Activated T-helper 1 cell treated with anti-CD3 and anti-CD28 coated beads, Interleukin-2, amount 50 U/mL, for 16 hours (primary cell): ENCODE measurements at places on chromosomes 6 and 20.

DNA sequence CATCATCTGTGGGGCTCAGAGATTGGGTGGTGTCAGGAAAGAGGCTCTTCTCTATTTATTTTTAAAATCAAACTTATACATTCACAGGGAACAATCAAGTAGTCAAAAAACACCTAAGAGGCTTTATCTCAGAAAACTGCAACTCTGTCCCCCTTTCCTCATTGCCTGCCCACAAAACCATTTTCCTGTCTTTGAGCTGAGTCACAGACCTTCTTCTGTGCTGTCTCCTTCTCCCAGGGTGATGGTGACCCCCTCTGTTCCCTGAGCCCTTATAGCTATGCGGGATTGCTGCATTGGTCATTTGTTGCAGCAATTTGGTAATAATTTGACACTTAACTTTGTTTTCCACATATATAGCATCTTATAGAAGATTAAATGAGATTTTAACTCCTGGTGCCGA, 195.2 kb upstream of the PROKR2 start:
- no peak for DNase-seq

DNA sequence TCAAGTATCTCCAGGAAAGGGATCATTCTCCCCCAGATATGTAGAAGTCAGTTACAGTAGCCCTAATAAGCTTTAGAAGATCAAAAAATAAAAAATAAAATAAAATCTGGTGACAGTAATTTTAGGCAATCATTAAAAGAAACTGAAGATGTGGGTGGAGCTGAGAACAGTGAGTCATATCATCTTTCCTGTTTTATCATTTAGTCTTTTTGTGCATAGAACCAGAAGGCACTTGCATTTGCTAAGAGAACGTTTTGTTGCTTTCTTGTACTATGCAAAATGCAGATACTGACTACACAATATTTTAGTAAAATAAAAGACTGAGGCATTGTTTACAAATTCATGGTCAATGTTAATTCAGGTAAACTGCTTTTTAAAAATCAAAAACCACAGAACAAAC, 497.4 kb upstream of the EPHA7 start:
- no peak for DNase-seq

DNA sequence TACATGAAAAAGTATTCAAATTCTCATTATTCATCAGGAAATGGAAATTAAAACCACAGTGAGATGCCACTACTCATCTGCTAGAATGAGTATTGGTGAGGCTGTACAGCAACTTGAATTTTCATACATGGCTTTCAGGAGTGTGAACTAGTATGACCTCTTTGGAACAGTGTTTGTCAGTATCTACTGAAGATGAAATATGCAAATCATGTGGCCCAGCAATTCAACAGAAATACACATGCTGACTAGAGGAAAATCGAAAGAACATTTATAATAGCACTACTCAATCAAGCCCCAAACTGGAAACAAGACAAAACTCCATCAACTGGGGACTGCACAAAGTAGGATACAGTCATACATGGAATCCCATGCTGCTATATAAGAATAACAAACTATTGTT, 102.2 kb downstream of the DCDC2 start:
- no peak for DNase-seq

DNA sequence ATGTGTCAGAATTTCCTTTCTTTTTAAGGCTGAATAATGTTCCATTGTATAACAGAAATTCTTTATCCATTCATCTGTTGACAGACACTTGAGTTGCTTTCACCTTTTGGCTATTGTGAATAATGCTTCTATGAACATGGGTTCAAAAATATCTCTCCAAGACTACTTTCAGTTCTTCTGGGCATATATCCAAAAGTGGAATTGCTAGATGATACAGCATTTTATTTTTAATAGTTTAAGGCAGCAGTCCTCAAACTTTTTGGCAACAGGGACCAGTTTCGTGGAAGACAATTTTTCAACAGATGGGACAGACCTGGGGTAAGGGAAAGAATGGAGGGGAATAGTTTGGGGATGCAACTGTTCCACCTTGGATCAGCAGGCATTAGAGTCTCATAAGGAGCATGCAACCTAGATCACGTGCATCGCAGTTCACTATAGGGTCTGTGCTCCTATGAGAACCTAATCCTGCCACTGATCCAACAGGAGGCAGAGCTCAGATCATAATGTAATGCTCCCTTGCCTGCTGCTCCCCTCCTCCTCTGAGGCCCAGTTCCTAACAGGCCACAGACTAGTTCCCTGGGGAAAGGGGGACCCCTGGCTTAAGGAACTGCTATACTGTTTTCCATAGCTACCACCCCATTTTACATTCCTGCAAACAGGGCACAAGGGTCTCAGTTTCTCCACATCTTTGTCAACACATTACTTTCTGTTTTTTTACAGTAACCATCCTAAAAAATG, 239.9 kb upstream of the RNF217 start:
- DNase-seq, result no peak

GRCh38 chr6:12096342-12096741, 84.2 kb downstream of the HIVEP1 start:
- no peak for DNase-seq

DNA sequence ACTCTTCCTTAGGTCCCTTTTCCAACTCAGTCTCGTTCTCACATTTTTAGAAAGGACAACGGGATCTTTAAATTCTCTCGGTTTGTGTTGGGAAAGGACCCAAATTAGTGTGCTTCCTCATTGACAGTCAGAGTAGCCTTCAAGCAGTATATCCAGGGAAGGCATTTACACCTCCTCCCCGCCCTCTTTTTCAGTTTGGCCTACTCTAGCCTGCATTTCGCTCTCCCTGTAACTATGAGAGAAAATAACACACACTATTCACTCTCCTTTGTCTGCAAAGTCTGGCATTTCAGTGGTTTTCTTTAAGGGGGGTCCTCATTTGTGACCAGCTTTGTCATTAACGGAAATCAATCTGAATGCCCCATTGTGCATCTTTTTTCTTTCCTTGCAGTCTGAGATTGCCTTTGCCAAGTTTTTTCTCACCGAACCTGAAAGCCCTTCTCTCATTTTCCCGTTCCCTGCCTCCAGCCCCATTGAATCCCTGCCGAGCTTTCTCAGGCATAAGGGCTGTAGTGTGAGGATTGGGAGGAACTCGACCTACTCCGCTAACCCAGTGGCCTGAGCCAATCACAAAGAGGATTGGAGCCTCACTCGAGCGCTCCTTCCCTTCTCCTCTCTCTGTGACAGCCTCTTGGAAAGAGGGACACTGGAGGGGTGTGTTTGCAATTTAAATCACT, 393 bp upstream of the FABP7 start:
- DNase-seq, result no peak

DNA sequence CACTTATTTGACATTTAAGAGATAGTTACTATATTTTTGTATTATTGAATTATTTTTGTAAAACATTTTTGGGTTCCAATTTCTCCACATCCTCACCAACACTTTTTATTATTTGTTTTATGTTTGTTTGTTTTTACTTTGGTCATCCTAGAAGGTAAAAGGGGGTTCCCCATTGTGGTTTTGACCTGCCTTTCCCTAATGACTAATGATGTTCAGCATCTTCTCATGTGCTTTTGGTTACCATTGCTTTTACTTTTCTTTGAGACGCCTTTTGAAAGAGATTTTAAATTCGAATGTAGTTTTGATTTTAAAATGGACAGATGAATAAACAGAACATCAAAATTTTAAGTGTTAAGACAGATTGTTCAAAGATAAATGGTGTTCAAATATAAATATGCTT, 46.9 kb downstream of the AK9 start:
- no peak for DNase-seq

GRCh38 chr6:148878683-148879082, 131.9 kb downstream of the UST start:
- DNase-seq, result no peak

GRCh38 chr6:157108923-157109322, 214.4 kb downstream of the TMEM242 start:
- no peak for DNase-seq

GRCh38 chr6:82143041-82143481, 104.5 kb downstream of the IBTK start:
- DNase-seq, result no peak

DNA sequence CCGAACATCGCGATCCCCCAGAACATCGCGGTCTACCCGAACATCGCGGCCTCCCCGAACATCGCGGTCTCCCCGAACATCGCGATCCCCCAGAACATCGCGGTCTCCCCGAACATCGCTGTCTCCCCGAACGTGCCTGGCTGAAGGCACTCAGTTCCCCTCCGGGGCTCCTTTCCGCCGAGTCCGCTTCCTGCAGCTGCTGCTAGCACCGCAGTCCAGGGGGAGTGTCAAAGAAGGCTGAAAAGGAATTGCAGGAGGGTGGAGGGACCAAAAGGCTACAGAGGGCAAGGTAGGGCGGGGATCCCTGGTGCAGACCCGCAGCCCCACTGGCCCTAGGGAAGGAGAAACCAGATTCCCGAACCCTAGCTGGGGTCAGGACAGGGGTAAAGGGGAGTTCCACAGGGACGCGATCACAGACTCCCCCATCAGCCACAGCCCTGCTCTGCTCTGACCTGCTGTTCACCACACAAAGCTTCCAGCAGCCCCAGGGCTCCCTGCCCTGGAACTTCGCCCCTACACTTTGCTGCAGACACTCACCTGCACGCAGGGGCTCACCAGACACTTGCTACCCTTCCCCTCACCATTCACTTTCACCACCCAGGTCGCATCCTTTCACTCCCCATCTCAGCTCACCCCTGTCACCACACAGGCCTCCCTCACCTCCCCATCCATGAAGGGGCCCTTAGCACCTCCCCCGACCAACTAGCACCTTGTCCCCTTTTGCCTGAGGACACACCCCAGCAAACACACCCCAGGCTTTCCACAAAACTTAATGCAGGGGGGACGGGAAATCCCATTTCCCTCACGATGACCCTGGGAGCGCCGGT, 1.7 kb downstream of the ULBP1 start:
- no peak for DNase-seq

DNA sequence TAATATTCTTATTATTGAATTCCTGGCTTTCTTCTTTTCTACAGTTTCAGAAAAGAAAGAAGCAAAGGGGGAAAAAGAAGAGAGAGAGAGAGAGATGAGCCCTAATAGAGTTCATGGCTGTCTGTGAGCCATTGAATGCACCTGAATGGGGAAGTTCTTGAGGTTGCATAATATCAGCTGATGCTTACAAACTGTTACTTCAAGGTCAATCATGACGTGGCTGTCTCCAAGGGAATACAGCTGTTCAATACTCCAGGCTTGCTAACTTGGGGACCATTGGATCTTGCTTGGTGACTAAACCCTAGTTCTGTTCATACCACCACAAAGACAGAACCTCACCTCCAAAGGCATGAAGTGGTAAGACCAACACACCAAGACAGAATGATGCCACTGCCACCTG, 180.4 kb downstream of the ADGRG6 start:
- no peak for DNase-seq
